ENCODE measurements at places on chromosomes 3 and 15. TPM values are rescaled to one million over a fixed set of nuclear protein-coding genes. Genes with fewer than 3 reads are reported as not detected.

GRCh38 chr3:53708001-53708621 lies 138.1 kb downstream of the CHDH start:
- no peak for DNase-seq

- no peak for DNase-seq
Measured at GRCh38 chr15:69093127-69093526, 67.3 kb upstream of the GLCE start.

GRCh38 chr3:76369170-76369569 lies 583.8 kb upstream of the ZNF717 start:
- no peak for DNase-seq

The ATP8B4 gene
- total RNA-seq, result 2.0 TPM

The FEZF2 gene
- total RNA-seq, result not detected

DNA sequence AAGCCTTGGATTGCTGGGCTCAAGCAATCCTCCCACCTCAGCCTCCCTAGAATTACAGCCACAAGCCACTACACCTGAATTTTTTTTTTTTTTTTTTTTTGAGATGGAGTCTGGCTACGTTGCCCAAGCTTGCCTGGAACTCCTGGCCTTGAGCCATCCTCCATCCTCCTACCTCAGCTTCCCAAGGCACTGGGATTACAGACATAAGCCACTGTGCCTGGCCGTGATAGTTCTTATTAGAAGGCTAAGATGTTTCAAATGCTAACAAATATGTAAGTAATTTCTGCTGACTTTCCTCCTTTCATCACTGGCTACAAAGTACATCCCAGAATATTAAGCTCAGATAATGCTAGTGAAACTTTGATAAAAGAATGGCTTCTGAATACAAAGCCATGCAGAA lies 5.7 kb upstream of the SETMAR start:
- DNase-seq, result no peak

DNA sequence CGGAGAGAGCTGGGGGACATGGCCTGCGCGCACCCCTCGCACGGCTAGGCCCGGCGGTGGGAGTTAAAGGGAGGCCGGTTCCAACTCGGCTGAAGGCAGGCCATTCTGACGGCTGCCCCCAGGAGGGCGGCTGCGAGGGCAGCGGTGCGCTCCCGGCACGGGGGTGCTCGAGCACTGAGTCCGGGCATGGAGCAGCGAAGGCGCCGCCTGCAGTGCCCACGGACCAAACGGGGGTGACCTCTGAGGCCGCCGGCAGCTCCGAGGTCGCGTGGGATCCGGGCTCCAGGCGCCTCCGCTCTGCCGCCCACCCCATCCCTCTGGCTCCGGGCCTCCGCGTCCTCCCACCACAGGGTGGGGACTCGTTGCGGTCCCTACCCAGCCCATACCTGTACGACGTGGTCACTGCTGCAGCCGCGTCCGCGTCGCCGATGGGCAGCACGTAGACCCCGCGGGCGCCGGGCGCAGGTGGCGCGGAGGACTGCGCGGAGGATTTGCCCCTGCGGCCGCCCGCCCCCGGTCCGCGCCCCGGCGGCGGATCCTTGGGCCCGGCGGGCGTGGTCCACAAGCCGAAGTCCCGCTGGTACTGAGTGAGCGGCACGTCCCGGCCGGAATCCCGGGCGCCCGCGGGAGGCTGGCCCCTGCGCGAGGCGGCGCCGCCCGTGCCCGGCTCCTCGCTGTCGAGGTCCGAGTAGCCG lies 469 bp downstream of the MAP6D1 start:
- DNase-seq, result no peak

DNA sequence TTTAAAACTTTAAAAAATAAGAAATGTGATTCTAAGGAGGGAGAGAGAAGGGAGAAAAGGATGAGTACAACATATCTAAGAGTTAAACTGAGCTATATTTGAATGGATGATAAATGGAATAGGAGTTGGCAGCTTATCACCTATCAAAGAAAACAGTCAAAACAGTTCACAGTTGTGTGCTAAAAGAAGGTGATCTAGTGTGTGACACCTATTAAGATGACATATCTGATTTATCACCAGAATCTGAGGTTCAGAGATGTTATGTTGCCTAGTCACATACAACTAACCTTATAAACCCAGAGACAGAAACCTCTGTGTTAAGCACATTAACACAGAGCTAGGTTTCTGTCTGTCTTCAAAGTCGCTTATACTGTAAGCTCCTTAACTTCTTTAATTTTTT lies 3.0 kb downstream of the ATP13A3 start:
- DNase-seq, result no peak

The AHSG gene
- total RNA-seq, result under 0.01 TPM

DNA sequence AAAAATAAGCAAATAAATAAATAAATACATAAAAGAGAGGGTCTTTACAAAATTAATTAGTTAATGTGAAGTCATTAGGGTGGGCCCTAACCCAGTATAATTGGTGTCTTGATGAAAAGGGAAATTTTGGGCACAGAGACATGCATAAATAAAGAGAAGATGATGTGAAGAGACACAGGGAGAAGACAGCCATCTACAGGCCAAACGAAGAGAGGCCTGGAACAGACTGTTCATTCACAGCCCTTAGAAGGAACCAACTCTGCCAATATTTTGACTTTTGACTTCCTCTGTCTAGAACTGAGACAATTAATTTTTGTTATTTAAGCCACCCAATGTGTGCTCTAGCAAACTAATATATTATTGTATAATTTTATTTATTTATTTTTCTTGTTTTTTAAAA lies 29.6 kb upstream of the SELENOK start:
- DNase-seq, result no peak

DNA sequence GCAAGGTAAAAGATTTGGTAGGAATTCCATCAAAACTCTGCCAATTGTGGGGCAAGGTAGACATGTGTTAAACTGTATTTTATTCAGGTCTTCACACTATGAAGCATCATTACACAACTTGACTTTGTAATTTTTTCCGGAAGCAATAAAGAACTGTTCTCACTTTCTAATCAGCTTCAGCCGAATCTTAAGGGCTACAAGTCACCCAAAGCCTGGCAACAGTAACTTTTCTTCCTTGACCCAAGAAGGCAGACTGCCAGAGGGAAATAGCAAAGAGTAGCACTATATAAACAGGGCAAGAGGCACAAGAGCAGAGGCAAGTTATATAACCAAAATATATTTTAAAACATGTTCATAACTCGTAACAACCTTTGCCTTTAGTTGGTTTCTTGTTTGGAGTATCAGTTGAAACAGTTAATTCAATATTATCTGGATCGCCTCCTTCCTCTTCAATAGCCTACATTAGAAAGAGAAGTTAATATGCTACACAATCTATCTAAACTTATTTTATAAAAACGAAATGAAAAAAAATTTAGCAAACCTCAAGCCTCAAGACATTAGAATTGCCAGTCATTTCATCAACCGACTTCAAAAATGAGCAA lies 1.4 kb downstream of the SLTM start:
- peak; percentile 32 for DNase-seq

The OSBPL10 gene
- 8.0 TPM for total RNA-seq

DNA sequence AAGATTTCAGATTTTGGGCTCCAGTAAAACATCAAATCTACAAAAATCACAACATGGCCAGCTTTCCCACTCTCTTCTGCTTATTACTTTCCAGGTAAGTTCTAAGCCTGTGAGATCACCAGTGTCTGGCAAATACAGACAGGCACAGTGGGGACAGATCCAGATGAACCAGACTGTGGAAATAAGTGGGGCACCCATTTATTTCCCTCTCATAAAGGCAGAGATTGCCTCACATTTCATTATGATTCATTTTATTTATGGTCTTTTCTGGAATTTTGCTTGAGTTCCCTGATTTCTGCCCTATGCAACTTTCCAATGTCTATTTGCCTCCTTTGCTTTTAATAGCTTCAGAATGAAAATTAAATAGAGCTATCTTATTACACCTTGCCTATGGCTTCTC lies 66.8 kb downstream of the GREM1 start:
- DNase-seq, result no peak

- DNase-seq, result no peak
Measured at GRCh38 chr3:181906338-181906737, 194.6 kb downstream of the SOX2 start.

The CADM2 gene
- not detected for total RNA-seq

- no peak for DNase-seq
Measured at GRCh38 chr3:147744967-147745366, 335.8 kb downstream of the ZIC1 start.

DNA sequence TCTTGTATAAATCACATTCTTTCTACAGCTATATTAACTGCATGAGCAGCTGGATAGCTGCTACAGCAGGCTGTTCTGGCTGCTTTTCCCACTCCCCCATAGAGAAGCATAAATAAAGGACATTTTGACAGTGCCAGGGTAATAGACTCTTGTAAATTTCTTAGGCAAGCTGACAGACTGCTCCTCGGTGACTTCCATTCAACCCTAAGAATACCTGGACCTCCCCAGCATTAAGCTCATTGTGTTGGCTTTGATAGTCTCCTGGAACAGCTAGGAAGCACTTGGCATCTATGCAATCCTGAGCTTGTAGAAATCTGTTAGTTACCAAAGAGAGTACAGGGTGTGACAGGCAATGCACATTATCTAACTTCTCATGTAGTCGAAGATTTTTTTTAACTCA lies 475.4 kb downstream of the AGBL1 start:
- DNase-seq, result no peak

The CLRN1 gene
- total RNA-seq, result not detected

The GOLGA6D gene
- total RNA-seq, result not detected

The CTXN2 gene
- not detected for total RNA-seq

GRCh38 chr3:115388166-115388565 lies 235.1 kb upstream of the GAP43 start:
- no peak for DNase-seq

- no peak for DNase-seq
Measured at GRCh38 chr3:22959593-22959992, 243.5 kb upstream of the UBE2E2 start.

DNA sequence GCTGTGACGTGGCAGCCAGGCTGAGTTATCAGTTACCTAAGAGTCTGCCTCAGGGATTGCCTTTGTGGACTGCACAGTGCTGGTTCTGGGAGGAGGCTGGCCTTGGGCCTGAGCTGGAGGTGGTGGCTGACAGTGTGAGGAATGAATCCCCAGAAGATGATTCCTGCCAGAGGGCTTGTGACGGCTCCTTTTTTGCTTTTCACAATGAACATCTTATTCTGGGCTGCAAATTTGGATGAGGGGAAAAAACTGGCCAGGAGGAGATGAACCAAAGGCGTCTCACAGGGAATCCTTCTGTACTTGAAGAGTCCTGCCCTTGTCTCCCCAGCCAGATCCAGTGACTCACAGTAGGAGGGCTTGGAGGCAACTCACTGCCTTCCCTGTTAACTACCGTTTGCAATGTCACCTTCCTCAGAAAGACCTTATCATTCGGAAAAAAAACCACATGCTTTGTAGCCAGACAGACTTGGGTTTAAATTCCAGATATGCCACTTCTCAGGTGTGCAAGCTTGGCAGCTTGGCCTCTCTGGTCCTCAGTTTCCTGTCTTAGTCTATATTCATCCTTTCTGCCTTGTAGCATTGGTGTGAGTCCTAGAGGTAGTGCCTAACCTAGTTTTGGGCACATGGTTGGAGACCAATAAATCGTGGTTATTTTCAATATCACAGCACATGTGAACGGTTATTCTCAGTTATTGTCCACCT lies 19.1 kb downstream of the ST6GAL1 start:
- DNase-seq, result no peak

DNA sequence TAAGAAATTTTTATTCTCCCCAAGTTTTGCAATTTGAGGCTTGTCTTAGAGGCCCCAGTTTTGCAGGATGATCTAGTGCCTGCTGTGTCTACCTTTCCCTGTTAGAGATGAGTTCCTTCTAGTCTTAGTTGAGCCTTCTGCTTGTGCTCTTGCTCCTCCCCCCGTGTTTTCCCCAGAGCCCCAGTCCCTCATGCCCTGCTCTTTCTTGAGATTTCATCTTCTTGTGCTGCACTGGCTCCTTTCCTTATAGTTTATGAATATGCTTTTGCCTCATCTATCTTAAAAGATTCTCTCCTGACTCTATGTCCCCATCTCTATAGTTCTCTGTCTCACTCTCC lies 4.7 kb downstream of the GAP43 start:
- no peak for DNase-seq

The FBXW12 gene
- total RNA-seq, result not detected

The ST3GAL6 gene
- total RNA-seq, result 7.2 TPM

GRCh38 chr15:84862214-84862975 lies 22.1 kb upstream of the SLC28A1 start:
- DNase-seq, result no peak

- no peak for DNase-seq
Measured at GRCh38 chr15:38049891-38050290, 115.5 kb downstream of the TMCO5A start.

The SLC51B gene
- total RNA-seq, result not detected

- no peak for DNase-seq
Measured at GRCh38 chr3:105062853-105063252, 303.9 kb upstream of the ALCAM start.

- no peak for DNase-seq
Measured at GRCh38 chr15:98937413-98938104, 70.0 kb downstream of the PGPEP1L start.

The GOLGA6B gene
- total RNA-seq, result not detected

GRCh38 chr15:58269455-58270414 lies 131.6 kb downstream of the AQP9 start:
- DNase-seq, result peak; percentile 69

The TGM5 gene
- total RNA-seq, result not detected

GRCh38 chr3:46662771-46663551 lies 30.5 kb downstream of the ALS2CL start:
- no peak for DNase-seq

The ALG1L2 gene
- not detected for total RNA-seq

DNA sequence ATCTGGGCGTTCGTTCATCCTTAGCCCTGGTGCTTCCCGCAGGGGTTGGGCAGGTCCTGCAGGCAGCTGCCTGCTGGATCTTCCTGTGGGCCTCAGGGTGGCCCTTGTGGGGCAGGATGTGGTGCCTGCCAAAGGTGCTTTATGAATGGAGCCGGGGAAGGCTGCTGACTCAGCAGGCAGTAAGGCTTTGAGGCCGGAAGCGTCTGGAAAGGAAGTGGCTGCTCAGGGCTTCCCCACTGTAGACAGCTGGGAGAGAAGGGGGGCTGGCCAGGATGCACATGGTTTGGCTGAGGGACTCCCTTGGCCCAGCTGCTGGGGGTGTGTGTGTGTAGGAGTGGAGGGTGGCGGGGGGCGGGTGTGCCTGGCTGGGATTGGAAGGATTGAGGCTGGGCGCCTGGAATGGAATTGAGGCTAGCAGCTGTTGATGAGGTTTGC lies 12.9 kb downstream of the CD276 start:
- peak; percentile 99 for DNase-seq

The ANKRD63 gene
- total RNA-seq, result not detected

DNA sequence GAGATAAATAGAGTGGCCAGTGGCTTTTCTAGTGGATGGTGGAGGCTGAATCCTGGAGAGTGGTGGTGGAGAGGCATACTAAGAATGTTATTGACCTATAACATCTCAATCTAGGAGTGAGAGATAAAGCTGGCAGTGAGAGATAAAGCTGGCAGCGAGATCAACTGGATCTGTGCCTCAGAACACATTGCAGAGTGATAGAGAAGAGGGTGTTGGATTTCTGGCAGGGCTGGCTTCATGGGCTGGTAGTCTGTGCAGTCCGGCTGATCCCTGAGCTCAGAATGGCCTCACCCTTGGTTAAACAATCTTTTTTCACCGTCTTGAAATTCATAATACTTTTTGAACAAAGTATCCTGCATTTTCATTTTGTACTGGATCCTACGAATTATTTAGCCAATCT lies 221.2 kb downstream of the NLGN1 start:
- no peak for DNase-seq

The CYP11A1 gene
- not detected for total RNA-seq
